ENCODE measurements at places on chromosomes 1 and 21. TPM values are rescaled to one million over a fixed set of nuclear protein-coding genes. Genes with fewer than 3 reads are reported as not detected.

PAQR6 gene
- 8.6 TPM for total RNA-seq

DNA sequence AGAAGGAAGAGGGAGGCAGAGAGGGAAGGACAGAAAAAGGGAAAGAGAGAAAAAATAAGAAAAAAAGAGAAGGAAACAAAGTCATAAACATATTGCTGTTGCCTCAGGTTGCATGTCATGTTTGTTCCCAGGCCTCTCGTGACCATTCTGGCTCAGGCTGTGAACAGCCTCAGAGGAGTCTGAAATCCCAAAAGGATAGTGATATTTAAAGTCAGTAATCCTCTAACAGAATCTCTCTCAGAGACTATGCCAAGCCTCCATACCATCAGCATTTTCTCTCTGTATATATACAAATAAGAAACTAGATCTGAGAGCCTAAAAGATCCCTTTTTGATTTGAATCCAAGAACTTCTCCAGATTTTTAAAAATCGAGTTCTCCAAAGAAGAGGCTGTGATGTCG, 35.2 kb downstream of the GORAB start:
- no peaks in the 10 kb centered on the region for H3K36me3 ChIP-seq
- peaks cover 11% of the 10 kb centered on the region for H3K27me3 ChIP-seq
- H3K4me3 ChIP-seq, result no peak overlapping the region

GRIK1 gene
- total RNA-seq, result not detected

DNA sequence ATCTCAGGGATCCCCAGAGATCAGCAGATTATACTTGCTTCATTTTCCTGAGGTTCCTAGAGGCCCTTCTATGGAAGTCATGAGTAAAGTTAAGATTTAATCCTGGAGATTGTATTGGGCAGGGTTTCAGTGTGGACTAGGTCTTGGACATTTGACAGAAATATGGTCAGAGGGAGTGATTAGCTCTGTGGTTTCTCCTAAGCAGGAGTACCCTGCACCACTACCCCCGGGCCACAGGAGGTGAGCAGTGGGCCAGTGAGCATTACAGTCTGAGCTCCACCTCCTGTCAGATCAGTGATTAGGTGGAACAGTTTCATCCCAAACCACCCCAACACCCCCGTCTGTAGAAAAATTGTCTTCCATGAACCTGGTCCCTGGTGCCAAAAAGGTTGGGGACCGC, 43.2 kb downstream of the PHACTR4 start:
- DNase-seq, result no peak
- H3K4me3 ChIP-seq, result no peak overlapping the region
- no peaks in the 10 kb centered on the region for H3K27me3 ChIP-seq

GRCh38 chr1:162939035-162939434, 78.1 kb upstream of the CCDC190 start:
- H3K4me1 ChIP-seq, result no peaks in the 10 kb centered on the region
- H3K27me3 ChIP-seq, result peaks cover 21% of the 10 kb centered on the region
- H3K27ac ChIP-seq, result no peak overlapping the region
- H3K4me3 ChIP-seq, result no peak overlapping the region
- no peak for DNase-seq
